Neural crest cell (in vitro differentiated cells): ENCODE measurements at places on chromosomes 16 and 17. TPM values are rescaled to one million over a fixed set of nuclear protein-coding genes. Genes with fewer than 3 reads are reported as not detected.

Gene KCNH6
- total RNA-seq: 0.12 TPM in 1 of 2 replicates, not detected in the other

Gene RNF43
- total RNA-seq: 2.0 and 3.2 TPM in 2 replicates

Gene CCL4L2
- not detected in 2 replicates for total RNA-seq

Gene PDE6G
- 0.45 and 0.79 TPM in 2 replicates for total RNA-seq

Gene GPR142
- total RNA-seq: 0.23 TPM in 1 of 2 replicates, not detected in the other

Gene MRC2
- 28.2 and 30.7 TPM in 2 replicates for total RNA-seq

Gene TIMM22
- total RNA-seq: 18.7 and 19.5 TPM in 2 replicates

Gene PIRT
- 0.07 and 0.09 TPM in 2 replicates for total RNA-seq

Gene EXOC3L1
- total RNA-seq: 0.30 and 0.44 TPM in 2 replicates

Gene TUBB3
- 518 and 541 TPM in 2 replicates for total RNA-seq

Gene EMC8
- total RNA-seq: 44.1 and 48.3 TPM in 2 replicates

Gene BCL6B
- 0.41 and 0.42 TPM in 2 replicates for total RNA-seq

Gene SHISA9
- 0.75 and 1.3 TPM in 2 replicates for total RNA-seq

- H3K36me3 ChIP-seq: no peaks in the 10 kb centered on the region
- H3K4me1 ChIP-seq: no peaks in the 10 kb centered on the region
- DNase-seq: no peak
- H3K27ac ChIP-seq: no peak overlapping the region
- H3K4me3 ChIP-seq: no peak overlapping the region
Measured at GRCh38 chr16:31055613-31056012, 18.4 kb downstream of the ZNF668 start.

- H3K4me1 ChIP-seq: peaks cover 23% of the 10 kb centered on the region
- no peak overlapping the region for H3K4me3 ChIP-seq
Measured at GRCh38 chr16:81945665-81946064, 65.6 kb downstream of the SDR42E1 start.

- no peaks in the 10 kb centered on the region for H3K36me3 ChIP-seq
- no peak overlapping the region for H3K4me3 ChIP-seq
- no peak overlapping the region for H3K27ac ChIP-seq
- no peak for DNase-seq
- H3K4me1 ChIP-seq: peaks cover 9% of the 10 kb centered on the region
- peaks cover 3% of the 10 kb centered on the region for H3K27me3 ChIP-seq
Measured at GRCh38 chr17:75622771-75623273, 10.4 kb upstream of the SMIM5 start.

GRCh38 chr17:5962371-5962770 lies 107.8 kb upstream of the WSCD1 start:
- H3K27ac ChIP-seq: no peak overlapping the region
- no peaks in the 10 kb centered on the region for H3K36me3 ChIP-seq
- H3K27me3 ChIP-seq: peaks cover 2% of the 10 kb centered on the region
- DNase-seq: no peak

DNA sequence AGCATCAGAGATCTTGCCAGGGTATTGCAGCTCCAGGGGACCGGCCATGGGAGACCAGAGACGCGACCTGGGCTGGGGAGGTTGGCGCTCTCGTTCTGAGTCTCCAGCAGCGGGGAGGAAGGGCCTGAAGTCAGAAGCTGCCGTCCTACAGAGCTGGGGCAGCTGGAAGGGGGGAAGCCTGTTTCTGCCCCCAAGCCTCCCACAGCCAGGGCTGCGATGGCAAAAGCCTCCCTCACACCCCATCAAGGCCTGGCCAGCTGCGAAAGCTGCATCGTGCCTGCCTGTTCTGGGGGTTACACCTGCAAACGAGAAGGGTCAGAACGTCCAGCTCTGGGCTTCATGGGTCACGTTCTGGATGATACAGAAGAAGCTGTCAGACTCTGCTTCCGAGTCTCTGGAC lies 26.1 kb downstream of the MAPK8IP3 start:
- peaks cover 2% of the 10 kb centered on the region for H3K36me3 ChIP-seq
- no peaks in the 10 kb centered on the region for H3K4me1 ChIP-seq
- DNase-seq: no peak

GRCh38 chr16:13463619-13464018 lies 456.3 kb upstream of the ERCC4 start:
- no peak for DNase-seq
- no peak overlapping the region for H3K4me3 ChIP-seq
- H3K4me1 ChIP-seq: no peaks in the 10 kb centered on the region
- H3K36me3 ChIP-seq: no peaks in the 10 kb centered on the region
- peaks cover 31% of the 10 kb centered on the region for H3K27me3 ChIP-seq

GRCh38 chr17:38601539-38602351 lies 4.0 kb downstream of the SRCIN1 start:
- peaks cover 7% of the 10 kb centered on the region for H3K27me3 ChIP-seq
- peak overlapping the region; percentile 76 for H3K4me3 ChIP-seq
- no peak overlapping the region for H3K27ac ChIP-seq

- no peak overlapping the region for H3K27ac ChIP-seq
- no peaks in the 10 kb centered on the region for H3K27me3 ChIP-seq
- no peak overlapping the region for H3K4me3 ChIP-seq
Measured at GRCh38 chr17:62665599-62665998, 38.1 kb downstream of the MRC2 start.

DNA sequence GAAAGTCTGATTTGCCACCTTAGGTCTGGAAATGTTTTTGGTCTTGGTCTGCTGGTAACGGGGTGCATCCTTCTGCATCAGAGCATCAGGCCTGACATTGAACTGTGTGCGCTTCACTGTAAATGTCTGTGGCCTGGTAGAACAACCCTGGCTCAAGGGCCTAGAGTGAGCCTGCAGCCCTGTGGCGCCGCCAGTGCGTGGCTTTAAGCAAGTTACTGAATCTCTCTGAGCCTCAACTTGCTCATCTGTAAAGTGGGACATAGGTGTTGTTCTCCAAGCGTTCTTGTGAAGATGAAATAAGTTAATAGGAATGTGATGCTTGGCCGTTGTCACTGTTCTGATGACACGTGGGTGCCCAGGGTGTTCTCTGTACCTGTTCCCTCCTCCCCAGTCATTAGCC lies 127.6 kb upstream of the CIBAR2 start:
- peaks cover 12% of the 10 kb centered on the region for H3K4me1 ChIP-seq
- no peak overlapping the region for H3K4me3 ChIP-seq
- no peak overlapping the region for H3K27ac ChIP-seq

- peaks cover 2% of the 10 kb centered on the region for H3K27me3 ChIP-seq
- peak overlapping the region; percentile 94 for H3K27ac ChIP-seq
- H3K4me1 ChIP-seq: peaks cover 56% of the 10 kb centered on the region
- peak overlapping the region; percentile 91 for H3K4me3 ChIP-seq
- DNase-seq: peak; percentile 47
Measured at GRCh38 chr17:58081646-58082340, 1.4 kb upstream of the DYNLL2 start.

GRCh38 chr16:10569621-10570020 lies 10.8 kb downstream of the EMP2 start:
- no peak overlapping the region for H3K27ac ChIP-seq
- no peaks in the 10 kb centered on the region for H3K27me3 ChIP-seq
- peaks cover 3% of the 10 kb centered on the region for H3K36me3 ChIP-seq
- H3K4me1 ChIP-seq: no peaks in the 10 kb centered on the region
- DNase-seq: no peak

DNA sequence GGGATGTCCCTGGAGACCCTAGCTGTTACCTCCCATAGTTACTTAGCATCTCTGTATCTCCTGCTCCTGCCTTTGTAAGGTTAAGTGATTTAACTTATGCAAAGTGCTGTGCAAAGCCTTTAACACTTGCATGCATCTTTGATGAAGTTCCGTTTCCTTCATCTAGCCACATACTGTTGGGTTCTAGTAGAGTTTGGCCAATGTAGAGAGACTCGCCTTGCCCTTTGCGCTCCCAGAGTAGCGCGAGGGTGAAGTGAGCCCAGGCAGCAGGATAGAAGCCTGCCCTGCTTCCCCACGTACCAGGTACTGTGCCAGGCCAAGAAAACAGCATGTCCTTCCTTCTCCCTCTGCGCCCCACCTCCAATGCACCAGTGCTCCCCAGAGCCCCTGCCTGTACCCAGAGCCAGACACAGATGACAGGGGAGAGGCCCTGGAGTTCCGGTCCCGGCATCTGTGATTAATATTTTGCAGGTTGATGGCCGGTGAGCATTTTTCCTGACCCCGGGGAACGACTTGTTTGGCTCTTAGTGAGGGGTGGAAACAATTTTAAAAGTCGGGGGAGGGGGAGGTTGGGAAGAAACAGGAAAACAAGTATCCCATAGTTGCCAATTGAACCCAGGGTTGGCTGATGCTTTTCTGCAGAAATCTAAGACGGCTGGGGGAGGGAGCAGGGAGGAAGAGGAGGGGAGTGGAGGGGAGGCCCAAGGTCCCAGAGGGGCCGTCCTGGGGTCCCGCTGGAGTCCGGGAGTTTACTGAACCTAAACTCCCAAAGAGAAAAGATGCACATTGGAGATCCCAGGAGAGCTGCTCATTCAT lies 13.1 kb upstream of the CDC42EP4 start:
- H3K27me3 ChIP-seq: no peaks in the 10 kb centered on the region
- DNase-seq: no peak
- peaks cover 30% of the 10 kb centered on the region for H3K4me1 ChIP-seq
- no peak overlapping the region for H3K27ac ChIP-seq
- H3K36me3 ChIP-seq: no peaks in the 10 kb centered on the region

DNA sequence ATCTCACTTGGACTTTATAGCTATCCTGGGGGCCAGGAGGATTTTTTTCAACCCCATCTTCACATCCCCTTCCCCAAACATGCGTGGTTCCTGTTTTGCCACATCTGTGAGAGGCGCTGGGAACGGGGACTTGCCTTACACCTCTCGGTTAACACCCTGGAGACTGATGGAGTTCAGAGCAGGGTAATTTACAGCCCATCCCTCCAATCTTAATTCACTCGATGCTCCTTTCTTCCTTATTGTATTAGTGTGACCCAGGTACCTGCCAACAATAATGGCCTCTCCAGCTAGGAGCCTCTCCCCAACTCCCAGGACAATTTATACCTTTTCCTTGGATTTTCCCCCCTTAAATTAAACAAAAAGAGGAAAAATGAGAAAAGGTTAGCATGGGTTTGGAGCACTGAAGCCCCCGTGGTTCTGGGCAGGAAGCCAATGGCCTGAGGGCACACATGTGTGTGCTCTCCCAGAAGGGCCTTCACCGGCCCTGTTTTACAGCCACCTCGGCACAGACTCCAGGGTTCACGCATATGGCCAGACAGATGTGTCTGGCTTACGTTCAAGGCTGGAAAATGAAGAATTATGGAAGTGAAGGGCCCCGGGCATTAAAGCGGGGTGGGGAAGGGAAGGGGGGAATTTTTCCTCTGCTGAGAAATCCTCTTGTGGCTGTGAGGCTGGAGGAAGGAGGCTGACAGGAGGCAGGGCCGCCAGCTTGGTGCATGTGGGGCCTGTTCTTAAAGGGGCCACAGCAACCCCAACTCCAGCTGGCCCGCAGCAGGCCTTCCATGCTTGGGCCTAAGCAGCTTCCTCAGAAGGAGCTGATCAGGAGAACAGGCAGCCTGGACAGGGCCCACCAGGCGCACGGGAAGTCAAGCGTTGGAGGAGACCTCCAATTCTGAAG lies 21.4 kb downstream of the HIC1 start:
- DNase-seq: no peak
- H3K27me3 ChIP-seq: no peaks in the 10 kb centered on the region
- H3K4me3 ChIP-seq: no peak overlapping the region
- peak overlapping the region; percentile 19 for H3K27ac ChIP-seq
- H3K36me3 ChIP-seq: peaks cover 21% of the 10 kb centered on the region

- H3K4me1 ChIP-seq: no peaks in the 10 kb centered on the region
- H3K27ac ChIP-seq: no peak overlapping the region
- no peaks in the 10 kb centered on the region for H3K27me3 ChIP-seq
- H3K4me3 ChIP-seq: no peak overlapping the region
- no peaks in the 10 kb centered on the region for H3K36me3 ChIP-seq
Measured at GRCh38 chr17:68634345-68634876, 33.2 kb upstream of the FAM20A start.

GRCh38 chr17:62017912-62018311 lies 47.2 kb downstream of the MED13 start:
- H3K36me3 ChIP-seq: peaks cover 35% of the 10 kb centered on the region
- H3K27ac ChIP-seq: no peak overlapping the region
- H3K4me1 ChIP-seq: no peaks in the 10 kb centered on the region
- H3K27me3 ChIP-seq: no peaks in the 10 kb centered on the region

GRCh38 chr17:43542859-43543258 lies 3.3 kb downstream of the ETV4 start:
- H3K4me1 ChIP-seq: peaks cover 77% of the 10 kb centered on the region
- peak overlapping the region; percentile 94 for H3K4me3 ChIP-seq
- no peaks in the 10 kb centered on the region for H3K36me3 ChIP-seq
- DNase-seq: no peak
- H3K27ac ChIP-seq: no peak overlapping the region
- peaks cover 11% of the 10 kb centered on the region for H3K27me3 ChIP-seq

DNA sequence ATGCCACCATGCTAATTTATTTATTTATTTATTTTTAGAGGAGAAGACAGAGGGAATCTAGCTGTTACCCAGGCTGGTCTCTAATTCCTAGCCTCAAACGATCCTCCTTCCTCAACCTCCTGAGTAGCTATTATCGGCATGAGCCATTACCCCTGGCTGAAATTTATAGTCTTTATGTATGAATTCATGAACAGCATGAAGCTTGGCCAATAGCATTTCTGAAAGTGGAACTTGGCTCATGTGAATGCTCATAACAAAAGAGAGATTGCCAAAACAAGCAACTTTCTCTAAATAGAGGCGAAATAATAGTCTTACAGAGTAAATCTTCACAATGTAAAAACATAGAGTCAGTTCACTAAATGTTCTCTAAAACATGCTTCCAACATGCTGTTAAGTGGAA lies 30.1 kb upstream of the SMURF2 start:
- no peak overlapping the region for H3K27ac ChIP-seq
- no peaks in the 10 kb centered on the region for H3K36me3 ChIP-seq
- H3K4me3 ChIP-seq: no peak overlapping the region
- no peaks in the 10 kb centered on the region for H3K4me1 ChIP-seq
- H3K27me3 ChIP-seq: peaks cover 4% of the 10 kb centered on the region

GRCh38 chr16:80932708-80933095 lies 74.0 kb downstream of the CMC2 start:
- peaks cover 8% of the 10 kb centered on the region for H3K4me1 ChIP-seq
- DNase-seq: no peak
- H3K27ac ChIP-seq: no peak overlapping the region
- peaks cover 34% of the 10 kb centered on the region for H3K27me3 ChIP-seq

DNA sequence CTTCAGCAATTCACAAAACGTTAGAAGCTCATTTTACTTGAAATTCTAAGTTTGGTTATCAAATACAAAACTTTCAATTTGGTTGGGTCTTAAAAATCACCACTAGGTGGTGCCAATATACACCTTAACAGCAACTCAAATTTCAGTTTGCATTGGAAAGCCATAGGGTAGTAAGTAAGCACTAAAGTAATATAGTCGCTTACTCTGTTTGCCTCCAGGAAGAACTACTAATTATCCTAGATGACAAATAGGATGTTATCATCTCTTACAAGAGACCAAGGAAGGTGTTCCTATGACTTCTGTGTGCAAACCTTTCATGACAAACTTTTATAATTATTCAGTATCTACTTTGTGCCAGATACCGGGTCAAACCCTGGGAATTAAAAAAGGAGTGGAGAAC lies 93.3 kb downstream of the MYO1D start:
- no peak overlapping the region for H3K4me3 ChIP-seq
- H3K27me3 ChIP-seq: no peaks in the 10 kb centered on the region
- no peaks in the 10 kb centered on the region for H3K4me1 ChIP-seq
- H3K27ac ChIP-seq: no peak overlapping the region
- DNase-seq: no peak

GRCh38 chr17:8436169-8436843 lies 622 bp downstream of the NDEL1 start:
- H3K36me3 ChIP-seq: no peaks in the 10 kb centered on the region
- peak overlapping the region; percentile 94 for H3K4me3 ChIP-seq
- no peaks in the 10 kb centered on the region for H3K27me3 ChIP-seq
- H3K4me1 ChIP-seq: peaks cover 27% of the 10 kb centered on the region
- H3K27ac ChIP-seq: peak overlapping the region; percentile 75
